ENCODE measurements at places on chromosomes 2 and 18.
A peak's percentile ranks its signal among the peaks of the same experiment; 100 is the strongest.

- no peak for DNase-seq
These were observed 280.9 kb upstream of the FANCL start for GRCh38 chr2:58521803-58522554.

GRCh38 chr2:174210862-174211261 lies 37.5 kb downstream of the OLA1 start:
- DNase-seq = no peak

DNA sequence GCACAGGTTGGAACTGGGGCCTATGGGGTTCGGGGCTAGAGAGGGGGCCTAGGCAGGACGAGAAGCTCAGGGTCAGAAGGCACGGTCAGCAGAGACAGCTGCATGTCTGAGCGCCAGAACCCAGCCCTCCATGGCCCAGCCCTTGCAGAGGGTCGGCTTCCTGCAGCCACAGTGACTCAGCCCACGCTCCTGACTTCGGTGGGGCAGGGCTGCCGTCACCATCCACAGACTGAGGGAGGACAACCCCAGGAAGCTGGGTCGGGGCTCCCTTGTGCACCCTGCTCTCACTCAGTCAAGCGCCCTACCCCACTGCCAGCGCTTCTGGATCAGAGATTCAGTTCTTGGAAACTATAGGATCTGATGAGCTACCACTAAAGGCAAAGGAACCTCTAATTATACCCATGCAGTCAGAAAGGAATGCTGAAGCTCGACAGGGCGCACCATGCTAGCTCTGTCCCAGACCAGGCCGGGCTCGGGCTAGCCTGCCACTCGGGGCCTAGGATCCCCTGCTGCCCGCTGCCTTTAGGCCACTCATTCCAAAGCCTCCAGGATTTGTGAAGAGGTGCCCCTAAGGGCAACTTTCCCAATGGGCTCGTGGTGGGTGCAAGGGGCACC lies 3.0 kb downstream of the ACTR1B start:
- peak; percentile 72 for DNase-seq

DNA sequence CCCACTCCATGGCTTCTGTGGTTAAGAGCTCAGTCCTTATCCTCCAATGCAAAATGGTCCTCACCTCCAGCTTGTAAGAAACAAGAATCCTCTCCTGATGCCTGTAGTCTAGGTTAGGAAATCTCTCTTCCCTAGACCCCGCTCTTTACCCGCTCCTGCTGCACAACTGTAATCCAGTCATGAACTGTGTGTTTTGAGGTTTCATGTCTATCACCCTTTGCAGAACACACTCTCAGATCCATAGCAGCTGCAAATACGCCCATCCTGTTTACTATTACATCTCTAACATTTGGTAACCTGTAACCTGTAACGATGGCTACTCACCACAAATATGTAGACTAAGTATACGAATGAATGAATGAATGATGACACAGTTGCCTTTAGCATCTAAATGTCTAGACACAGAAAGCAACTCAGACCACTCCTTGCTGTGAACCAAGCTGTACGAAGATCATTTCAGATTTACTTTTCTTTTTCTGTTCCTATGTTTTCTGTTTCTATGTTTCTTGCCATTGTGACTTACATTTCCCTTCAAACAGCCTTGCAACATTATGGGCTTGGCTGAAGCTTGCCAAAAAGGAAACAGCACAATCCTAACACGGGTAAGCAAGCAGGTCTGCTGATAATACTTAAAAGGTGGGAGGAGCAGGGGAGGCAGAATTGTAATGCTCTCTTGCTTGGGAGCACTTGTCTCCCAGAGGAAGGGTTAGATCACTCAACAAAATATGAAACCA lies 53.7 kb downstream of the EPHA4 start:
- no peak for DNase-seq

DNA sequence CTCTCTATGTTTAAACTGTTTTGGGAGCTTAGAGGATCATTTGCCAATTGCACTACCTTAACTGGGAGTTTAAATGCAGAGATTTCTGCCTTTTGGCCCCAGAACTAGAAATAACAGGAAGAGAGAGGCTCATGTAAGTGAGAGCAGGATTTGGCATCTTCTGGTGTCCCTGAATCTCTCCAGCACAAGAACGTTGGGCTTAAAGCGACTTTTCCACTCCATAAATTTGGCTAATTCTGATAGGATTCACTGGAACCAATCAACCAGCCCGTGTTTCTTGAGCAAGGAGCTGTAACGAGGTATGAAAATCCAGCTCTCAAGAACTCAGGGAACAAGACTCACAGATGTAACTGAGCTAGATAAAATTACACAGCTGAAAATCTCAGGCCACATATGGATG lies 181.0 kb downstream of the C1D start:
- DNase-seq = no peak

- DNase-seq = peak; percentile 96
These were observed 30.6 kb downstream of the SOWAHC start for GRCh38 chr2:109644571-109645275.

GRCh38 chr2:13662055-13662454 lies 945.3 kb downstream of the TRIB2 start:
- DNase-seq = no peak

DNA sequence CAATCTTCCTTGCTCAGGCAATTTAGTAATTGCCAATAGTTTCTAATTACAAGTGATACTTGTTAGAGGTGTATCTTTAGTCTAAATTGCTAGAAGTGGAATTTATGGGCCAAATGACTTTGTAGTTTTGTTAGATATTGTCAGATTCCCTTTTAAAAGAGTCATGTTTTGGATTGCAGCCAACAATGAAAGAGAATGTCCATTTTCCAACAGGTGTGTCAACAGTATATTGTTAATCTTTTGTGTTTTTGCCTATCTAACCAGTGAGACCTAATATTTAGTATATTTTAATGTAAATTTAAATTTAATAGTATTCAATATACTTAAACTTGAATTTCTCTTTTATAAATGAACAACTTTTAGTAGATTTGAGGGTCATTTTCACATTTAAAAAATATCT lies 259.4 kb upstream of the ETAA1 start:
- DNase-seq = no peak

DNA sequence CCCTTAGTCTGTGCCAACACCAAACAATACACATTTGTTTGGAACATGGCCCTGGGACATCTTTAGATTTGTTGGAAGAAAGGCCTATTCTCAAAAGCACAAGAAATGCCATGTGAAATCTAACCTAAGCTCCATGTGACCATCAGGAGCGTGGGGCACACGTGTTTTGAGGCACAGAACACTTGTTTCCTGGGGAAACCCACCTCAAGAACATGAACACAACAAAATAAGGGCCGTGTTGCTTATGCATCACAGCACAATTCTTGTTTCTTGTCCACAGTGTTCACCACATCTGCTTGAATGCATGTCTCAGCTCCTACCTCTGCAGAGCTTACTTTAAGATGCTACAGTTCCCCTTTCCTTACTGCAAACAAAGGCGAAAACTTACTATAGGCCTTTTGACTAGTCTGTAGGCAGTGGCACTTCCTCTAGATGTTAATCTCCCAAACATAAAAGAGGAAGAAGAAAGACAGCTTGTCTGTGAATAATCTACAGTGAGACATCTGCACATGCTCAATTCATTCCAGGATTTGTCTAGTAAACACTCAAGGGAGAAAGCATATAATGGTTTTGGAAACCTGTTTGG lies 165.0 kb downstream of the ANKRD44 start:
- DNase-seq = no peak

- peak; percentile 75 for DNase-seq
These were observed 150.1 kb downstream of the ANTXR1 start for GRCh38 chr2:69163109-69163508.

- DNase-seq = no peak
These were observed 162.0 kb downstream of the ALK start for GRCh38 chr2:29759360-29759759.

- DNase-seq = no peak
These were observed 22.5 kb downstream of the UBR3 start for GRCh38 chr2:169849710-169850109.

- DNase-seq = no peak
These were observed 123.8 kb upstream of the ID2 start for GRCh38 chr2:8558096-8558495.

DNA sequence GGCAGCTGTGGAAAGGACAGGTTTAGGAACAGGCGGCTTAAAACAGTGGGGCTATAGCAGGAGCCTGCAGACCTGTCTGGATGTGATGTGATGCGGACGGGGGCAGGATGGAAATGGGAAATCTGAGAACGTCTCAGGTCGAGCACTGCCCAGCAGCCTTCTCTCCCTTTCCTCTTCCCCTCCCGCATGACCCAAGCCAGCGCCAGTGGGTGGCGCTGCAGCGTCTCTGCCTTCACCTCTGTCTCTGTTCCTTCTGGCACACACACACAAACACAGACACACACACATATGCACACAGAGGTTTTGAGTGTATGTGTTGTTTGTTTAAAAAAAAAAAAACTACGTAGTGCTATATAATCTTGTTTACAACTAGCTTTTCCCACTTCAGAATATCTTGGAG lies 82.0 kb upstream of the SLC66A3 start:
- peak; percentile 82 for DNase-seq

Data from islet precursor cell (in vitro differentiated cells).